Stimulated activated naive CD4-positive, alpha-beta T cell treated with Interleukin-2 at 50 U/mL for 16 hours (primary cell): ENCODE measurements at places on chromosomes 5 and 9.

GRCh38 chr5:162193012-162193411 lies 125.4 kb downstream of the GABRG2 start:
- no peak for DNase-seq

DNA sequence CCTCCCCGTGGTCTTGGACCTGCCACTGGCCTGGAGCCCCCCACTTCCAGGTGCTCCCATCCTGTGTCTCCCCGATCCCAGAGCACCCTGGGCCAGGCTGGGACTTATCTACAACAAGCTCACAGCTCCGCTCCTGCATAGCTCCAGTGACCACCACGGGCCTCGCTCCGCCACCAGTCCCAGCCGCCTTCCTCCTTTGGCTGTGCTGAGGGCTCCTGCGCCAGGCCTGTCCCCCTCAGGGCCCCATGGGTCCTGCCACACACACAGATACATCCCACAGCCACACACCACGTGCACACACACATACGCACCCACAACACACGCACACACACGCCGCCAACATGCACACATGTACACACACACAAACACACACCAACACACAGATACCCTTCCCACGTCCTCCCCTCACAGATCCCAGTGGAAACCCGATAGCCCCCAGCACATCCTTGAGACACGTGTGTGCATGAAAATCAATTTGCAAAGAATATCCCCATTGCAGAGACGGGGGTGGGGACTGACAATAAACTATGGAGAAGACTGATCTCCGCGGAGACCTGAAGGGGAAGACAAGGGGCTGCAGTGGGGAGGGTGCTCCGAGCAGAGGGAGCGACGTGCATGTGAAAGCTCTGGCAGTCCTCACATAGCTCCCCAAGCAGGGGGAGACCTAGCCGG lies 18.5 kb upstream of the LAMC3 start:
- DNase-seq = no peak

DNA sequence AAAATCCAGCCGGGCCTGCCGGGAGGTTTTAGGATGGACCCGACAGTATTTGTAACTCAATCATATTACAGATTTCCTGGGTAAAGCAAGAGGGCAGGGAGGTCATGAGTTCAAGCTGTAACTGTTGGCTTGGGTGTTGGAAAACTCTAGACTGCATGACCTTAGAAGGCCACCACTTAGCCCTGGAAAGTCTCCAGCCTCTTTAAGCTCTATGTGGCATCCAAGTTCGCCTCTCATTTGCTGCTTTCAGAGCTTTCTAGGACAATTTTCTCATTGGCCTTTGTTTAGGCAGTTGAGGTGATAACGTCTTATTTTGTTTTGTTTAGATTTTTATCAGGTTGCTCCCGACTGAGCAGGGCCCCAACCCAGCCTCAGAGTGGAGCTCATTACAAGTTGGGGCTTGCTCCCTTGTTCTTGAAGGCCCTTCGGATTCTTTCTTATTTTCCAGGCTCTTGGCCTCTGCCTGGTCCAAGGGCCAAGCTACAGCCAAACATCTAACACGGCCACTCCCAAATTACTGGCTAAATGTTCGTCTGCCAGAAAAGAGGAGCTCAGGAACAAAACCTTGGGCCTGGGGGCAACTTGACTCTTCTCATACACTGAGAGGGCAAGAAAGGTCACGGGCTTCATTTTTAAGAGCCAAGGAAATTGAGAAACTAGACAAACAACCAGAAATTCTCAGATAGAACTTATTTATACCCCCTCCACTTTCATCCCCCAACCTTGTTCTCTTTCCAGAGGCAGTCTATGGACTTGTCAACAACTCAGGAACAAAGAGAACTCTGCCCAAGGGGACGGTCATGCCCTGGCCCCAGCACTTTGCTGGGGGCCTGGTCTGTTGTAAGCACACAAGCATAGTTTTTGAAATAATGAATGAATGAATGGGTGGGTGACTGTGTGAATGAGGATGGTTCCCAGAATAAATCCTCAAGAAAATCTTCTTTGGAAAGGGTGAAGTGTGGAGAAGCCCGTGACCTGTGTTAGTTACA lies 526.9 kb downstream of the BNC2 start:
- DNase-seq = no peak

GRCh38 chr9:89670114-89670513 lies 65.3 kb downstream of the GADD45G start:
- no peak for DNase-seq

- no peak for DNase-seq
These were observed 380.1 kb upstream of the NUDT12 start for GRCh38 chr5:103942587-103943186.
